ENCODE measurements at places on chromosomes 3 and 15. TPM values are rescaled to one million over a fixed set of nuclear protein-coding genes. Genes with fewer than 3 reads are reported as not detected.

Gene SPINT1
- 0.66 TPM for total RNA-seq

Gene PRR20G
- total RNA-seq = not detected

Gene CNTN4
- total RNA-seq = 1.00 TPM

Gene CELSR3
- 1.00 TPM for total RNA-seq

Gene SEMA5B
- not detected for total RNA-seq

Gene HTR3E
- total RNA-seq = not detected

Gene MESP1
- 1.1 TPM for total RNA-seq

Gene ARMC8
- 57.9 TPM for total RNA-seq

Gene CXCR6
- total RNA-seq = under 0.01 TPM

Gene LRRC49
- total RNA-seq = 19.7 TPM

Gene PSTPIP1
- 0.11 TPM for total RNA-seq

Gene GP9
- not detected for total RNA-seq

Gene RTP1
- not detected for total RNA-seq

Gene BRPF1
- total RNA-seq = 17.4 TPM

Gene SPATA12
- total RNA-seq = 0.11 TPM

Gene PLAAT1
- total RNA-seq = 0.66 TPM

Gene C2CD4B
- 0.25 TPM for total RNA-seq

Gene CADM2
- not detected for total RNA-seq

Gene CCRL2
- 0.62 TPM for total RNA-seq

Gene IGF1R
- 21.8 TPM for total RNA-seq

Gene HDAC11
- total RNA-seq = 11.5 TPM

Gene IL20RB
- 1.8 TPM for total RNA-seq

Gene COLQ
- total RNA-seq = 0.75 TPM

Gene STRA6
- total RNA-seq = 4.5 TPM

Gene TRMT10C
- total RNA-seq = 23.9 TPM

Gene FANCD2OS
- not detected for total RNA-seq

Gene ZKSCAN7
- total RNA-seq = 7.4 TPM

Gene RHOV
- not detected for total RNA-seq

Gene PGBD4
- total RNA-seq = 2.6 TPM

Gene CLRN1
- not detected for total RNA-seq

Gene CACNA1D
- total RNA-seq = 0.33 TPM

Gene PEX5L
- 9.3 TPM for total RNA-seq

Gene RFT1
- total RNA-seq = 23.4 TPM

Gene MKRN2OS
- total RNA-seq = not detected

Gene NISCH
- total RNA-seq = 97.0 TPM

Gene TMCO5A
- not detected for total RNA-seq

Gene SHF
- 2.5 TPM for total RNA-seq

Gene TMEM42
- total RNA-seq = 23.1 TPM

Gene BCHE
- total RNA-seq = 13.4 TPM

Gene ZPLD1
- total RNA-seq = 0.62 TPM

Gene ATP13A5
- total RNA-seq = not detected

Gene SEMA6D
- total RNA-seq = 4.5 TPM

Gene GOLGA8G
- total RNA-seq = not detected

Gene CLDN11
- total RNA-seq = 264 TPM

Gene ZMYND10
- 1.2 TPM for total RNA-seq

Gene ARPP21
- not detected for total RNA-seq

Gene GMPS
- total RNA-seq = 58.7 TPM

Gene ONECUT1
- 0.12 TPM for total RNA-seq

Gene PAQR9
- not detected for total RNA-seq

Gene FHIT
- 2.1 TPM for total RNA-seq

Gene C15orf62
- total RNA-seq = not detected

Gene PODXL2
- total RNA-seq = 2.0 TPM
